NCI-H1930 (cell line): ENCODE measurements at places on chromosomes 11 and 22.

- DNase-seq = no peak
Measured at GRCh38 chr11:72627594-72628281, 46.5 kb downstream of the PDE2A start.

DNA sequence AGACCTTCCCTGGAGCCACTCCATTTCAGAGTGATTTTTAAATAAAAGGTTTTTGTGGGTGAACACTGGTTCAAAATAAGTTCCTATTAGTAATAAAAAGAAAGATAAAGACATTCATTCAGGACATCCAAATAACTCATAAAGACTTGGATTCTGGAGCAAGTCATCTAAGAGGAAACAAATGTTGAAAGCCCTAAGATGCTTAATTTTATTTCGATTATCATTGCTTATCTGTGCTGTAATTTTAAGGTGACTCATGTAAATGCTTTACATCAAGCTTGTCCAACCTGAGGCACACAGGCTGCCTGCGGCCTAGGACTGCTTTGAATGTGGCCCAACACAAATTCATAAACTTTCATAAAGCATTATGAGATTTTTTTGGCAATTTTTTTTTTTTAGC, 34.2 kb upstream of the DBX1 start:
- DNase-seq = no peak

DNA sequence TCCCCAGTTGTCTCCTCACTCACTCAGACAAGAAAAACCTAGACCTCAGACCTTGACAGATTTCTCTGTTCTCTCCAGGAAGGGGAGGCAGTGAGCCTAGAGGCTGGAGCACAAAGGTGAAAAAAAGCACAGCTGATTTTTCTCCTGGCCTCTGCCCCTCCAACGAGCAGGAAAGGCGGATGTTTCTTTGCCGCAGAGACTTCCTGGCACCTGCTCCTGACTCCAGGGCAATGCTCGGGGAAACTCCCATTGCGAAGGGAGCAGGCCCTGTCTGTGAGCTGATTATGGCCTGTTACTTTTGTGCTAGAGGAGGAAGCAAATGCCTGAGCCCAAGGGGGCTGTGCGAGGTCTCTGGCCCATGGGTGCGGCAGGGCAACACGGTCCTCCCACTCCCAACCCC, 25.4 kb downstream of the MS4A10 start:
- DNase-seq = no peak

DNA sequence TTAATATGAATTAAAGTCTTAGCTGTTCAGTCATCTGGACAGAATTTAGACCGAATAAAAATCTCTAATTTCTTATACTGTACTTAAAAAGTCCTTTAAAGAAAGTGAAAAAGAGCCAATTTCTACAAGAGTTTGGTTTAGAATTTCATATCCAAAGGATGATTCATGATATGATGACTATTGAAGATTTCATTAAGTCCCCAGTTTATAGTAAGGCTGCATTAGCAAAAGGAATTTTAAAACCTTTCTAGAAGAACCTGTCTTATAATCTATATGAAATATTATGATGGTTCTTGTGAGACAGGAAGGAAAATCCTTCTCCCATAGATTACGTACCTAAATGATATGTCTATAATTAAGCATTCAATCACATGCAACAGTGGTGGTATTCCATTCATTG, 34.8 kb downstream of the TSG101 start:
- DNase-seq = no peak

GRCh38 chr11:19938866-19939265, 221.4 kb downstream of the DBX1 start:
- DNase-seq = no peak

DNA sequence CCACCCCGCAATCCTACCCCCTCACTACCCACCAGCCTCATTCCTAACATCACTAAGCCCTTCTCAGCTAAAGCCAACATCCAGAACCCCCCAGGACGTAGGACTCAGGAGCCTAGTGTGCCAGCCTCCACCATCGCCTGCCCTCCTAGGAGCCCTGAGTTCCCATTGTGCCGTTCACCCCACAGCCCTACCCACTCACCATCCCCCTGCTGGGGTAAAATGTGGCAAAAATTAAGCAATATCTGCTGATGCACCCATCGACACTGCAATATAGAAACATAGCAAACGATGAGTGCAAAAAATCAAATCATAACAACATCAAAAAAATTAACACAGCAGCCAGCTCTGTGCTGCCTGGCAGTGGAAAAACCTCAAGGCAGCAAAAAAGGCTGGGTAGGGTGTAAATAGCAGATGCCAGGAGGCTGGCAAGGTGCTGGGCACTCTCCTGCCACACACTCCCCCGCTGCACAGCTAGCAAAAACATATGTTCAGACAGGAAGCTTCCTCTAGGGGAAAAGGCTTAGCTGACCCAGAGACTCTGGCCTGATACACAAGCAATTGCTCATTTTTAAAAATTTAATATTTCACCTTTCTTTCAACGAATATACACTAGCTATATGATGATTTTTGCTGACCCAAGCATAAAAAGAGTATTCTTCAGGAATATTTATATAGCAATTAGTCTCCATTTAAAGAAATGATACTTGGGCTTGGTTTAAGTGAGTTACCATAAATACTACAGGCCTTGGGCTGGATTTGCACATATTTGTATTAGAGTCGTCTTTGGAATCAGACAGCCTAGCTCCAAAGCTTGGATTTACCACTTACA, 33.8 kb downstream of the PRDM10 start:
- DNase-seq = no peak

- peak; percentile 93 for DNase-seq
Measured at GRCh38 chr22:23069502-23070357, 589 bp upstream of the GNAZ start.

- DNase-seq = no peak
Measured at GRCh38 chr22:36532466-36532865, 3.5 kb upstream of the EIF3D start.

- peak; percentile 78 for DNase-seq
Measured at GRCh38 chr22:46262449-46263215, 511 bp downstream of the PKDREJ start.

- no peak for DNase-seq
Measured at GRCh38 chr11:111836721-111837120, 34.7 kb downstream of the ALG9 start.

GRCh38 chr22:28801845-28802594, 1.7 kb upstream of the XBP1 start:
- DNase-seq = no peak

- DNase-seq = no peak
Measured at GRCh38 chr11:35683728-35684339, 21.3 kb downstream of the TRIM44 start.

DNA sequence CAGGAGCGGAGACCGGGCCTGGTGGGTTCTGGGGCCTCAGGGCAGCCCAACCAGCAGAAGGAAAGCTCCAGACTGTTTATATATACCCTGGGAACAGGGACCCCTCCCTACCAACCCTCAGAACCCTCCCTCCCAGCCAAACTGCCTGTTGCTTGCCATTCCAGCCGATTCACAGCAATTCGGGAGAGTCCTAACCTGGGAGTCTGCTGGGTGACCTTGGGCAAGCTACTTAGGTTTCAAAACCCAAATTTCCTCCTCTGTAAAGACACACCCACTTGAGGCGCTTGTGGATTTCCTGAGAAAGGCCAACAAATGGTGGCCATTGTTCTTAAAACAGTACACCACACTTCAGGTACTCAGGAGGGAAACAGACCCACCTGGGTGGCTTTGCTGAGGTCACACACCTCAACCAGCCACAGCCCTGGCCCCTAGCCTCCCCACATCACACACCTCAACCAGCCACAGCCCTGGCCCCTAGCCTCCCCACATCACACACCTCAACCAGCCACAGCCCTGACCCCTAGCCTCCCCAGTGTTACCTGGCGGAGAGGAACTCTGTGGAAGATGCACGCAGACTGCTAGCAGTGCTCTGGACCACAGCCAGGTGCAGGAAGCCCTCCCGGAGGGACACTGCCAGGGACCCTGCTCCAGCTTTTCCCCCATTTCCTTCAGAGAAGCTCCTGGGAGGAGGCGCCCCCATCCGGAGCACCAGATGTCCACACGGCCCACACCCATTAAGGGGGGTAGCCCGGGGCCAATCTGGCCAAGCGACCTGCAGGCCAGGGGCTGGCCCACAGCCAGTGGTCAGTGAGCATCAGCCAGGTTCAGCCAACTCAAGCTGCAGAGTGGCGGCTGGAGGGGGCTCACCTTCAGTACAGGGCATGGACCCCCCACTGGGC, 6.2 kb downstream of the SHISA8 start:
- no peak for DNase-seq

DNA sequence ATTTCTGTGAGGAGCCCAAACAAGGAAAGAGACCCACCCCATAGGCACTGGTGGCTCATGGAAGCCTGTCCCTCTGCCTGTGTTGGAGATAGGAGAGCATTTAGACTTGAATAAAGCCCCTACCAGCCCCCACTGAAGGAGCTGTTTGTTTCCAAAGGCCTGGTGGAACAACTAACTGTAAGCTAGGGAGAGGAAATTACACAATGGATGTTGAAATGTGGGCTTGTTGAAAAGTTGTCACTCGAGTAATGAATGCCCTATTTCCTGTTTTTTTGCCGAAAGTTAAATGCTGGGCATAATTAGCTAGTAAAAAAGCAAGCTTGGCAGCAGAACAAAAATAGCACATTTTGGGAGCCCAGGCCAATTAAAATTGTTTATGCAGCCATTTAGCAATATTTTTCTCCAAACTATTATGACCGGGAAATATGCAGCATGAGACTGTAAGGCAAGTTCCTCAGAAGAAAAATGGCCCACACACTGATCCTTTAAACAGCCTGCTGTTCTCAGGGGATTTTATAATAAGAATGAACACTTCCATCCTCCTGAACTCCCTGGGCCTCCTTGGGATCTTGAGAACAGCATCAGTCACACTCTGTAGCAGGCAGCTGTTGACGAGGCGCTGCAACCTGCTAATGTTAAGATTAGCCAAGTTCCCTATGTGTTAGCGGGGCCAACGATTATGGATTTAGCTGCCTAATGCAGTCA, 38.6 kb upstream of the LMO2 start:
- no peak for DNase-seq

- no peak for DNase-seq
Measured at GRCh38 chr11:16862726-16863125, 124.3 kb downstream of the C11orf58 start.

DNA sequence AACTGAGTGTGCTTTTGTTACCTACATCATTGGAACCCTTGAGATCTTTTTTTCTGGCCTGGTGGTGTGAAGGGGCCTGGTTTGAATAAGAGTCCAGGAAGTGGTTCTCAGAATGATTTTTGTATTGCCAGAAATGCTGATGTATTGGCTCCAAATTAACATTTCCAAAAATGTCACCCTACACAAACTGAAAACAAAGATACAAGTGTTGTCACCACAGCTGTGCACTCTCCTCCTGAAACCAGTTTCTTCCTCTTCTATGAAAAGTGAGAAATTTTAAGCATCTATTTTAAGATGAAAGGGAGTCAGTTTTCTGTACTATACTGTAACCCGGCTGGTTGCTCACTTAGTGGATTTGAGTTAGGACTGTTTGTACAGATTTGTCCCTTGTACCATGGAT, 218.8 kb downstream of the PGR start:
- DNase-seq = no peak

DNA sequence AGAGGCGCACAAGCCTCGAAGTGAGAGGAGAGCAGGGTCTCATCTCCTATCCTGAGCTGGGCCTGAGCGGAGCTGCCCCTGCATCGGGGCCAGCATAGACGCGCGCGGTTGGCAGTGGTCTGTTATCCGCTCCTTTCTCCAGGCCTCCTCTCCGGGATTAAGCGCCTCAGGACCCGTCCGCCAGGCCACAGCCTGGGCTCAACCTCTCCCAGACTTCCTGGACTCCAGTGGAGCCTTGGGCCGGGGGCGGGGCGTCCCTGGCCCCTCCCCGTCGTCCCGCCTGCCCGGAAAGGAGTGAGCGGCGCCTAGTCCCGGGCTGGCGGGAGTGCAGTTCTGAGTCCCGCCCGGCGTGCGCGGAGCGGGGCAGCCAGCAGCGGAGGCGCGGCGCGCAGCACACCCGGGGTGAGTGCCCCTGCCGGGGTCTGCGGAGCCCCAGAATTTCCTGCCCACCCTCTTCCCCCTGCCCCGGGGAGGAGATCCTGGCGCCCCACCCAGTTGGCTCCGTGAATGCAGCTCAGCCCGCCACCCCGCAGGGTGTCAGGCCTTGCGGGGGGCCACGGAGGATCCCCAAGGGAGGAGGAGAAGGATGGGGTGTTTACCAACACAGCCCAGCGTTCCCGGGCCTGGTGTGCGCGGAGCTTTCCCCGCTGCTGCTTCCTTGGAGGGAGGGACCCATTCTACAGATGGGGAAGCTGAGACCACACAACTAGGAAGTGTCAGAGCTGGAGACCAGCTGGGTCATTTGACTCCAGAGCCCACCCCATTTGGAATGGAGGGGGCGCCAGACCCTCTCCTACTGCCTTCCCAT, at the start of gene TCIRG1:
TCIRG1 (plus strand) TSS at position 308 of the 808 bp plus-strand sequence. CDS start 2,247 bp downstream, outside the sequence.
- DNase-seq = no peak

GRCh38 chr22:46122511-46122971, 27.8 kb upstream of the PPARA start:
- peak; percentile 43 for DNase-seq

DNA sequence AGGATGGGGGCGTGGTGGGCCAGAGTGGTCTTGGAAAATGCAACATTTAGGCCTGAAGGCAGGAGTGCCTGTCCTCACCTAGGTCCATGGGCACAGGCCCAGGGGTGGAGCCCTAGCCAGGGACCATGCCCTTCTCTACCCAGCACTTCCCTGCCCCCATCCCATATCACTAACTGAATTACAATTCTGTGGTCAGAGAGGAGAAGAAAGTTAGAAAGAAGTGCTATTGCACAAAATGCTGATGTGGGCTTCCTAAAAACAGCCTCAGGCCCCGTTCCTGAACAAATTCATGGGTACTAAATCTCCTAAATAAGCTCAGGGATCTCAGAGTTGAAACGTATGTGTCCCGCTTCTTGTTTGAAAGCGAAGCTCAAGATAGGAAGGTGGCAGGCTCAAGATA, 3.5 kb upstream of the ASRGL1 start:
- DNase-seq = no peak

- no peak for DNase-seq
Measured at GRCh38 chr22:19962246-19962908, 20.8 kb upstream of the TXNRD2 start.

DNA sequence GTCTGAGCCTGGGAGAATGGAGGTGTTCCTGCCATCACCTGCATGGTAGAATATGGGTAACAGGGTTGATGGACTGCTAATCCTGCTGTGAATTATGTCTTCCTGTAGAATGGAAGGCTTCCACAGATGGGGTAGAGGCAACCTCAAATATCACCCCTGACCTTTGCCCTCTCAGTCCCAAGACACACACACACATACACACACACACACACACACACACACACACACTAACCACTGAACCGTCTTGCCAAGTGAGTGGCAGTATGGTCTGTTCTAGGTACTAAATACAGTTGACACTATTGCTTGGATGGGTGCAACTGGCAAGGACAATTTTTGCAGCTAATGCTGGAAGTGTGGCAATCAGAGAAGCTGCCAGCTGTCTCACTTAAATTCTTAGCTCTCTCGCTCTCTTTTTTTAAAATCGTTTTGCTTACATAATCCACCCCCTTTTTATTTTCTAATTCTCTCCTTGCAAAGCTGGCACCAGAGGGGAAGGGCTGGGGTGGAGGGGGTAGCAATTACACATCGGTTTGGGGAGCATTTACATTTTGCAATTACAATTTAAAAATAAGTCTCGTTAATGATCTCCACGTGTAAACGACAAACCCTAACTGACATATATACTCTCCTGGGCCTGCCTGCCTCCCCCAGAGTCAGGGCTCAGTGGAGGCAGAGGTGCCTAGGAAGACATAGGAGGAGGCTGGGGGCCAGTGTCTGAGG, 162.6 kb downstream of the FEZ1 start:
- no peak for DNase-seq

GRCh38 chr11:90344546-90344945, 121.7 kb upstream of the CHORDC1 start:
- no peak for DNase-seq
